ENCODE measurements at places on chromosomes 7 and 10.

GRCh38 chr10:49082766-49083165 is 32.6 kb downstream of the VSTM4 start:
- DNase-seq, result no peak

DNA sequence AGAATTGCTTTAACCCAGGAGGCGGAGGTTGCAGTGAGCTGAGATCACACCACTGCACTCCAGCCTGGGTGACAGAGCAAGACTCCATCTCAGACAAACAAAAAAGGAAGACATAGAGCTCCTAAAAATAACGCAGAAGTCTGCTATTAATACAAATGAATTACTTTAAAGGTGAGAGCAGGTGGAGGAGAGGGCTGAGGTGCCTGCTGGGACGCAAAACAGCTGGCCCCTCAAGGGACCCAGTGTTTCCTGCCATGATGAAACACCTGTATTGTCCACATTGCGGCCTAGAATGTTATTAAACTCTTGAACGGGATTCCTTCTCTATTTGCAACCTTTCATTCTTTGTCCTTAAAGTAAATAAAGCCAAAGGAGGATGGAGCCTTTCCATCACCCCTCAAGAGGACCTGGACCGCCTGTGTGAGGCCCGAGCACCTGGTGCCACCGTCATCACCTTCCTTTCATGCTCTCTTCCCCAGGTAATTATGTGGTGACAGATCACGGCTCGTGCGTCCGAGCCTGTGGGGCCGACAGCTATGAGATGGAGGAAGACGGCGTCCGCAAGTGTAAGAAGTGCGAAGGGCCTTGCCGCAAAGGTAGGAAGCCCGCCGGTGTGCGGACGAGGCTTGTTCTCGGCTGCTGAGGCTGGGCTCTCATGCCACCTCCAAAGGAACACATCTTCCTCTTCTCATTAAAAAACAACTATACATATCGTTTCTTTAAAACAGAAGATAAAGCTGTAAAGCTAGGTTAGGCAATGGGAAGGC is 136.7 kb downstream of the EGFR start:
- DNase-seq, result no peak

- no peak for DNase-seq
Measured at GRCh38 chr10:68471063-68471585, 649 bp downstream of the DNA2 start.

GRCh38 chr7:151517601-151518104 is 2.0 kb downstream of the RHEB start:
- DNase-seq, result no peak

DNA sequence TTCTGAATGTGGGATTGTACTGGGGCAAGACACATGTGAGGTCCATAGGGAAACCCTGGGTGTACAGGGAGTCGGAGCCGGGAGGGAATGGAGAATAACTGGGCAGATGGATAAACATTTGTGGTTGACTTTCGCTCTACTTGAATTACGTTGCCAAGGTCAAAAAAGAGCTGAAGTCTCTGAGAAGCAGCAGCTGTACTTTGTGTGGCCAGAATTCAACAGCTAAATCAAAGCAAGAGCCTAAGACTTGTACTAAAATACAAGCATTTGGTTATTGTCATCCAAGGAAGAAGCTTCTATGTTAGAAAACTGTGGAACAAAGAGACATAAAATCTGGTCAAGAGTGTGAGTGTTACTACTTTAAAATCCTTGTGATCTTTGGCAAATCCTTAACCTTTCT is 457.2 kb downstream of the ARL4A start:
- DNase-seq, result no peak

DNA sequence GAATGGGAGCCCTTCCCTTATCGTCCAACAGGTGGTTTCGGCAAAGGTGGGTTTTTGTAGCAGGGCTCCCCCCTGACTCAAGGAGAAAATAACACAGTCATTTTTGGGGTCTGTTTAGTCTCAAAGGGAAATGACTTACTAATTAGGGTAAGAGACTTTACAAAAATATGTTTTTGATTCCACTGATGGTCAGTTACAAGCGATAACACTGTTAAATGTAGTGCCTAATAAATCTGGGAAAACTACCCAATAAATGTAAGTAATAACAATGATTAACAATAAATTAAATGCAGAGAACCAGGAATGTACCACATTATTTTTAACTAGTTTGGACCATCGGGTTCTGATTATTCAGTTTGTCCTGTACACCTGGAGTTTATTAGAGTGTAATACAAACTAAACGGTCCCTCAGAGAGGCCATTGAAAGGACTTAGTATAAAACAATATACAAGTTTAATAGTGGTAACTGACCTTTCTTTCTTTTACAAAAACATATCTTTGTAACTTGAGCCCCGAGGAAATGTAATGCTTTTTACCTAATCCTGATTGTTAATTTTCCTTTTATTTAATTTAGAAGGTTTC is 216.2 kb upstream of the HABP2 start:
- DNase-seq, result no peak

- DNase-seq, result no peak
Measured at GRCh38 chr7:79897166-79897565, 237.5 kb upstream of the GNAI1 start.

DNA sequence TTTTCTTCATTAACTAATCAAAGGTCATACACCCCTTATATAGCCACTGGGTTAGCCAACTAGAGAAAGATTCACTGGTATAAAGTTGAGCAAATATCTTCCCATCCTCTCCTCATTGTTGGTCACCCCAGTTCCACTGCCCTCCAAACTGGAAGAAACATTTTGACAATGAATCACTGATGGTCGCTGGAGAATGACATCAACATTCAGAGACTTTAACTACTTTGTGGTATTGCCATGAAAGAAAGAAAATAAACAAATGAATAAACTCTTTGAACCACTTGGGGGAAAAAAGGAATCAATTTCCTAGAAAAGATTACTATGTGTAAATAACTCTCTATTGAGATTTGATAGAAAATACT is 23.4 kb downstream of the HYCC1 start:
- no peak for DNase-seq

DNA sequence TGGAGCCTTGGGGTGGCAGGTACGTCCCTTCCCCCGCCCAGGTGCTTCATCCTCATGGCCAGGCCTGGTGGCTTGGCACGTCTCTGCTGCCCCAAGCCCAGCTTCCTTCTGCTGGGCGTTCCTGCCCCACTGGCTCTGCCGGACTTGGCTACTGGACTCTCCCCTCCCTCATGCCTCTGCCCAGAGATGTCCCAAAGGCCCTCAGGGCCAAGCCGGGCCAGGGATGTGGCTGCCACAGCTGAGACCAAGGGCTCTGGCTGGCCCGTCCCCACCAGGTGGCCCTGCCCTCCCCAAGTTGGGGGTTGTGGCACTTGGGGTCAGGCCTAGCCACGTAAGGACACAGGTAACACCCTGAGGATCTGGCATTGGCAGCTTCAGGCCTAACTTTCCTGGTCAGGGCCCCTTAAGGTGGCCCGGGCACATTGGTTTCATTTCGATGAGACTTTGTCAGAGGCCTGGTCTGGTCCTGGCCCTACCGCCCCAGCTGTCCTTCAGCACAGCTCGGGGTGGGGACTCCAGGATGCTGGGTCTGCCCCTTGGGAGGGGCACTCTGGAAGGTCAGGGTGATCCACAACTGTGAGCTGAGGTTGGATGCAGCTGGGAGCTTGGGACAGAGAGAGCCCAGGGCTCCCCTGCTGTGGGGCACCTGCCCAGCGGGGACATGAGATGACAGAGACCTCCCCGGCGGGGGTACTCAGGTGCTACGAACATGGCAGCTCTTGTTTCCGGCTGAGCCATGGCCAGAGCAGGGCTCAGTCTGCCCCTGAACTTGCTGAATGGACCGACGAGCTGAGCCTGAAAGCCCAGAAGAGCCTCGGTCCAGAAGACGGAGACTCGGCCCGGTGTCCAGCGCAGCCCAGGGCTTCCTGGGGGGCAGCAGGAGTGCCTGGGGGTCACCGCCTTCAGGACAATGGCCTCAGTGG is 2.9 kb downstream of the BHLHA15 start:
- DNase-seq, result no peak

- DNase-seq, result no peak
Measured at GRCh38 chr10:127983344-127984100, 76.6 kb downstream of the PTPRE start.

- DNase-seq, result no peak
Measured at GRCh38 chr10:132516771-132517725, 20.5 kb upstream of the INPP5A start.

GRCh38 chr7:139968931-139969330 is 93.8 kb downstream of the PARP12 start:
- DNase-seq, result no peak

DNA sequence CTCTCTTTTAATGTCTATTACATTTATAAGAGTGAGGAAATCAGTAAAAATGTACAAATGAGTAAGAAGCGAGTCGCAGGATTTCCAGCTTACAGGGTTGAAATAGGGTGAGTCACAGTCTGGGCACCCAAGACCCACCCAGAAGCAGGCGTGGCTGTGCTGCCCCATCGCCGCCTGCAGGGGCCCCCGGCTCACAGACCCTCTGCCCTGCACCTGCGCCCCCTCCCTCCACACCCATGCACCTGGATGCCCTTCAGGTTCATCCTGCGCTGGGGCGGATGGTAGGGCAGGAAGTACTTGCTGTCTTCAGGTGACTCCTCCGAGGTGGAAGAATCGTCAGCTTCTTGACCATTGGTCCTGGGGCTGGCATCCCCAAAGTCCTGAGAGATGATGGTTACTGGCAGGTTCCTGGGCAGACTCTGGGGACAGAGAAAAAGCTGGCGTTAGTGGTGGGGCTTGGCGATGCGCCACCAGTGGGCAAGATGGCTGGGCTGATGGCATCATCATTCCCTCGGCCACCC is 90.2 kb upstream of the GNA12 start:
- no peak for DNase-seq

GRCh38 chr10:88545359-88545758 is 37.8 kb downstream of the RNLS start:
- DNase-seq, result no peak

- DNase-seq, result no peak
Measured at GRCh38 chr10:113515161-113515560, 37.7 kb upstream of the HABP2 start.

GRCh38 chr7:382043-382400 is 92.1 kb downstream of the FOXL3 start:
- no peak for DNase-seq

GRCh38 chr7:12524794-12525386 is 45.6 kb upstream of the SCIN start:
- DNase-seq, result peak; percentile 21
